ENCODE measurements at places on chromosomes 16 and 17. TPM values are rescaled to one million over a fixed set of nuclear protein-coding genes. Genes with fewer than 3 reads are reported as not detected.

DNA sequence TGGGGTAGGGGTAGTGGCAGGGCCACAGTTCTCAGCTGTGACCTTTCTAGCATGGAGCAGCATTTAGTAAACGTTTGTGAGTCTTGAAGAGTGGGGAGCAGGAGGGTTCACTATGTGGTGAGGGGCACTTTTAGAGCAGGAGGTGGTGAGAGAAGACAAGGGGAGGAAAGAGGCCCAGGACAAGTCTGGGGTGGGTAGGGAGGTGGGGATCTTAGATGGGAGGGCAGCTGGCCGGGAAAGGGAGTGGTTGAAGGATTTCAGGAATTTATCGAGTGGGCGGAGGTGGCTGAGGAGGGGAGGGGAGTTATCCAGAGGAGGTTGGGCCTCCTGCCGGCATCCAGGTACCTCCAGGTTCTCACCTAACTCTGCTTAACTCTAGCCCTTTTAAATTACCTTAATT lies 1.9 kb downstream of the CLEC16A start:
- peak; percentile 62 for DNase-seq

DNA sequence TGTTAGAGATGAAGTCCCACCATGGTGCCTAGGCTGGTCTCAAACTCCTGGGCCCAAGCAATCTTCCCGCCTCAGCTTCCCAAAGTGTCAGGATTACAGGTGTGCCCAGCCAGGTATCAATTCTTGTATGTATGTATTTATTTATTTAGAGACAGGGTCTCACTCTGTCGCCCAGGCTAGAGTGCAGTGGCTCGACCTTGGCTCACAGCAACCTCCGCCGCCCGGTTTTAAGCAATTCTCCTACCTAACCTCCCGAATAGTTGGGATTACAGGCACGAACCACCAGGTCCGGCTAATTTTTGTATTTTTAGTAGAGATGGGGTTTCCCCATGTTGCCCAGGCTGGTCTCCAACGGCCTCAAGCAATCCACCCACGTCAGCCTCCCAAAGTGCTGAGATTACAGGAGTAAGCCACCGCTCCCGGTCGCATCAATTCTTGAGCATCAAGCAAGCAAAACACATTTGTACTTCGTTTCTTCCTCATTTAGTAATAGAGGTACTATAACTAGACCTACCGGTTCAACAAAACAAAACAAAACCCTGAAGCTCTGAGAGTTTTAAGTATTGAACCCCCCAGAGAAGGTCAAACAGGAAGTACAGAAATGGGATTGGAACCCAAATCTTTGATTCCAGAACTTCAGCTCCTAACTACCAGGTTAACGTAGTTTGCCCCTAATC lies 1.0 kb upstream of the ZNF500 start:
- peak; percentile 53 for DNase-seq

DNA sequence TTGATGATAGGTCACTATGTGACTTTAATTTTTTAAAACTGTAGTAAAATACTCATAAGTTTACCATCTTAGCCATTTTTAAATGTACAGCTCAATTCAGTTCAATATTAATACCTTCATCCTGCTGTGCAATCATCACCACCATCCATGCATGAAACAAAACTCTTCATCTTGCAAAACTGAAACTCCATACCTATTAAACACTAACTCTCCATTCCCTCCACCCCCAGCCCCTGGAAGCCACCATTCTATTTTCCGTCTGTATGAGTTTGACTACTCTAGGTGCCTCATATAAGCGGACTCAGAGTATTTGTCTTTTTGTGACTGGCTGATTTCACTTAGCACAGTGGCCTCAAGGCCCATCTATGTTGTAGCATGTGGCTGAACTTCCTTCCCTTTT lies 9.4 kb upstream of the CNEP1R1 start:
- no peak for DNase-seq

RBFOX1 gene
- total RNA-seq, result not detected

Measured in stomach (tissue), 19 donors.